ENCODE measurements at places on chromosomes 1 and 21.
A peak's percentile ranks its signal among the peaks of the same experiment; 100 is the strongest.

DNA sequence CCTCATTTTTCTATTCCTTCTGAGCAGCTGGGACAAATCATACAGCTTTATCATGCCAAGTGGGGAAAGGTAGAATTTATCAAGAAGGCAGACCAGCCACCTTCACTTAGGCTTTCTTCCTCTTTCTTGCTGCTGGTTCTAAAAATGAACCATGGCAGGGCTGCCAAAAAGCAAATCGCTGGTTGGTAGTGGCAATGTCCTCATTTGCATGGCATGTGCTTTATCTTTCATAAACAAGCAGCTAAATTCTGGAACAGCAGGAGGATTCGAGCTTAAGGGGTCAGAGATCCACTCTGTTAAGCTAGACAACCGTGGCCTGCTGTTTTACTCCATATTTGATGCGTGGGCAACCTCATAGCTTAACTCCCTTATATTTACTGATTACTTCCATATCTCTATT is 91.3 kb downstream of the RPE65 start:
- no peak for DNase-seq

DNA sequence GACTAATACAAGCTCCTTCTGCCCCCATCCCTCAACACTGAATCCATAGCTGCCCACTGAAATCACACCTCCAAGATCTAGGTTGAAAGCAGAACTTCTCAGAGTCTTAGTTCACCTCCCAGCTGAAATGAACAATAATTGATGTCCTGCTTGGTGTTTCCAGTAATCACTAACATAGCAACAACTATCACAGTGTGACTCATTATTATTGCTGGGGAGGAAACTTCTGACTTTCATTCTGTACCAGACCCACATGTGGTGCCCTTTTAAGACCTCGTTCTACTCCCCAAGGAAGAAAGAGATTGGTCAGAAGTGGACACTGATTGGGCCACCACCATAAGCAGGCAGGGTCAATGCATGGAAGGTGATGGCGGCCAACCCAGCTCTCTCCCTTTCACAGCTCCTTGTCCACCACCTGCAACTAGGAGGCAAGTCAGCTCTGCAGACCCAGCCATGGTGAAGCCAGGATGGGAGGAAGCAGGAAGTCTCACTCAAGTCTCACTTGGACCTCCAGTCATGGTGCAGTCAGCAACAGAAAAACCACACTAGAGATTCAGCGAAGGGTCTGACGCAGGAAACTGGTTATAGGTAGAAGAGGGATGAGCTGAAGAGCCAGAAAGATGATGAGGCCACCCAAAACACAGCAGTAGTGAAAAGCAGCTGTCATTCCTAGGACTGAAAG is 720.2 kb downstream of the PTPRU start:
- no peak for DNase-seq

- no peak for DNase-seq
Observed at GRCh38 chr1:85321237-85321964, 45.0 kb upstream of the BCL10 start.

DNA sequence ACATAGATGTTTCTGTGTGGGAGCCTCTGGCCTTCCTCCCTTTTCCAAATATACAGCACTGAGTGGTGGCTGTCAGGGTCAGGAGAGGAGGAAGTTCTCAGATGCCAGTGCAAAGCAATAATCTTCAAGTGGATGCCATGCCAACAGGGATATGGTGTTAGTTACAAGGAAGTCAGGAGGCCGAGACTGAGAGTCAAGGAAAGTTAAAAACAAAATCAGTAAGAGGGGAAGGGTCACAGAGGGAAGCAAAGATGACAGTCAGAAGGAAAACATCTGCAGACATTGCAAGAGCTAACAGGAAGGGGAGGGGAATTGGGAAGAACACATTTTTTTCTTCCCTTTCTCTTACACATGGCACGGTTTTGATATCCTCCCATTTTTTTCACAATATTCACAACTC is 691.4 kb downstream of the ADGRL2 start:
- DNase-seq, result no peak

GRCh38 chr21:36323032-36323431 is 3.0 kb downstream of the MORC3 start:
- no peak for DNase-seq

DNA sequence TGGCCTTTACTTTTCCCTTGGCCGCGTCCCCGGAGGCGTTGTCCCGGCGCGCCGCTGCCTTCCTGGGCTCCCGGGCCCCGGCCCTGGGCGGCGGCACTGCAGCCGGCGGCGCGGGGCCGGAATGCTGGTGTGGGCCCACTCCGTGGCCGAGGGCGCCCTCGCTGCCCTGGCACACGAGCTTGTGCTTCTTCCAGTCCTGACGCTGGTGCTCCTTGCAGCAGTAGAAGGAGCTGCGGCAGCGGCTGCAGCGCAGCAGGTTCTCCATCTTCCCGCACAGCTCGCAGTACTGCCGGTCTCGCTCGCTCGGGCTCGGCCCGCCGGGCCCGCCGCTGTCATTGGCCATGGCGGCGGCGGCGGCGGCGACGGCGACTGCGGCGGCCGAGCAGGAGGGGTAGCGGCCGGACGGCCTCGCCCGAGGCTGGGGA is 529 bp downstream of the EGLN1 start:
- DNase-seq, result peak; percentile 10

DNA sequence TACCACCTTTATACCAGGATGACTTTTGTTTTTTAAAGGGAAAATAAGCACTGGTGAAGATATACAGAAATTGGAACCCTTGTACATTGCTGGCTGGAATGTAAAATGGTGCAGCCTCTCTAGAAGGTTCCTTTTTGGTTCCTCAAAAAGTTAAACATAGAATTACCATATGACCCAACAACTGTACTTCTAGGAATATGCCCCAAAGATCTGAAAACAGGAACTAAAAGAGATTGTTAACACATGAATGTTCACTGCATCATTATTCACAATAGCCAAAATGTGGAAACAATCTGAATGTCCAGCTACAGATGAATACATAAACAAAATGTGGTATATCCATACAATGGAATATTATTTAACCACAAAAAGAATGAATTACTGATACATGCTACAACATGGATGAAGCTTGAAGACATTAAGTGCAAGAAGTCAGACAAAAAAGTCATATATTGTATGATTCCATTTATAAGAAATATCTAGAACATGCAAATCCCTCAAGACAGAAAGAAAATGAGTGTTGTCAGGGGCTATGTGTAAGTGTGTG is 84.9 kb upstream of the DMRTA2 start:
- DNase-seq, result no peak

DNA sequence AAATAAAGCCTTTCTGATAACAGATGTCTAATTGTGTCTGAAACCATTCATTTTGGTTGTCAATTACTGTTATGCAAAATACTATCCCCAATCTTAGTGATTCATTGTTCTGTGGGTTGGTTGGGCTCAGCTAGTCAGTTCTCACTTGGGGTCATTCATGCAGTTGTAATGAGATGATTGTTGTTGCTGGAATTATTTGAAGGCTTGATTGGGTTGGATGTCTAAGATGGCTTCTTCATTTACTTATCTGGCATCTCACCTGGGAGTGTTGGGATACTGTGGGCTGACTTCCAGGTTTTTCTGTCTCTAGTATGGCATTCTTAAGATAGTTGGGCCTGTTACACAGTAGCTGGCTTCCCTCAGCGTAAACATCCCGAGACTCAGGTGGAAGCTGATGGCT is 217.8 kb upstream of the B3GALT2 start:
- DNase-seq, result no peak

DNA sequence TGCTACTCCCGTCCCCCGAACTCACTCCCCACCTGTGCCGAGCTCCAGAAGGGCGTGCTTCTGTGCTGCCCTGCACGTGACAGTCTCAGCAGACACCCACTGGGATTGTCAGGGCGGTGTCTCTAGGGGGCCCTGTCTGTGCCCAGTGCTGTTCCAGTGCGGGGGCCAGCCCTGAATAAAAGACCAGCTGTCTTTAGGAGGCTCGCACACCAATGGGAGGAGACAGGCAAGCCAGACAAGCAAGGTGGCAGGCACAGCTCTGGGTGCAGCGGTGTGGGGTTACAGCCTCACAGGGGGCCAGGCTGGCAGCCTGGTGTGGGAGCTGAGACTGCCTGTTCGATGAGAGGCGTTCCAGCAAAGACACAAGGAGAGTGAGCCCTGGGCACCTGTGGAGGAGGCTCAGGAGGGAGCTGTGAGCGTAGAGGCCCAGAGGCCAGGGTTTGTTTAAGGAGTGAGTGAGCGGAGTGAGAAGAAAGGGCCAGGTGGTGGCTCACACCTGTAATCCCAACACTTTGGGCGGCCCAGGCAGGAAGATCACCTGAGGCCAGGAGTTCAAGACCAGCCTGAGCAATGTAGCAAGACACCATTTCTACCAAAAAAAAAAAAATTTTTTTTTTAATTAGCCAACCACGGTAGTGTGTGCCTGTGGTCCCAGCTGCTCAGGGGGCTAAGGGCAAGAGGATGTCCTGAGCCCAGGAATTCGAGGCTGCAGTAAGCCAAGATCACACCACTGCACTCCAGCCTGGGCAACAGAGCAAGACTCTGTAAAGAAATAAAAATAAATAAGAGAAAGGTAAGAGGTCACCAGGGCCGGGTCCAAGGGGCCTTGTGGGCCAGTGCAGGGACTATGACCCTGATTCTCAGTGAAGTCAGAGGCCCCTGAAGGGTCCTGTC is 48.2 kb upstream of the ARHGEF16 start:
- no peak for DNase-seq

GRCh38 chr21:42680429-42680828 is 27.0 kb downstream of the PDE9A start:
- no peak for DNase-seq

GRCh38 chr21:45892916-45893739 is 88.4 kb upstream of the COL6A1 start:
- no peak for DNase-seq

- DNase-seq, result no peak
Observed at GRCh38 chr1:54384918-54385726, 21.1 kb downstream of the SSBP3 start.

- no peak for DNase-seq
Observed at GRCh38 chr1:15347182-15347581, 62.5 kb upstream of the EFHD2 start.

- DNase-seq, result no peak
Observed at GRCh38 chr1:215185067-215185620, 102.6 kb downstream of the KCNK2 start.
